IPS-NIHi11 (cell line): ENCODE measurements at places on chromosomes 6 and 20.

DNA sequence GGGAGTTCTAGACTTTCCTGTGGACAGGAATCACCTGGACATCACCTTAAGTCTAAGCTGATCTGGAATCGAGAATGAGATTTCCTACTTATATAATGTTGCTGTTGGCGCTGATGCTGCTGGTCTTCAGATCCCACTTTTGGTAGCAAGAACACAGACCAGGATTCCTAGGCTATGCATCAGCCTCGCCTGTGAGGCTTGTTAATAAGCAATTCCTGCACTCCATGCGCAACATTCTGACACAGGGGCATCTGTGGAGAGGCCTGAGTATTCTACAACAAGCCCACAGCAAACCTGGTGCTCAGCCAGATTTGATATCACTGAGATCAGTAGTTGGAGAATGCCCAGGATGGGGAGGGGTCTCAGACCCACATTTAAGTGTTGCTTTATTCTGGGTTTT, 52.0 kb upstream of the TRIM26 start:
- DNase-seq: no peak

DNA sequence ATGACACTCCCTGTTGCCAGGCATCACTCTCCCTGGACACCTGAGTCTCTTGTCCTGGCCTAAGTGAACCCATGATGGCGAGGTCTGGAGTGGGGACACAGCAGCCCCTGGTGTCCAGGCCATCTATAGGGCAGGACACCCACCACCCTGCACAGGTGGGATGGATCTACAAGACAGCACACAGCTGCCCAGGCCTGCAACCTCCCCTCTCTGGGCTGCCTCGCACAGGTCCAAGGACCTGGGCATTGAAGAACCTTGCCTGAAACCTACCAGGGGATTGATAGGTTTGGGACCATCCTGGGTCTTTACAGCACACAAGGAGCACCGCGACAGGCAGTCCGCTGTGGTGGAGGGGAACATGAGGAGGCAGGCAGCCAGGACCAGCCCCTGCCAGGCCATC, 11.2 kb downstream of the PDYN start:
- DNase-seq: no peak

DNA sequence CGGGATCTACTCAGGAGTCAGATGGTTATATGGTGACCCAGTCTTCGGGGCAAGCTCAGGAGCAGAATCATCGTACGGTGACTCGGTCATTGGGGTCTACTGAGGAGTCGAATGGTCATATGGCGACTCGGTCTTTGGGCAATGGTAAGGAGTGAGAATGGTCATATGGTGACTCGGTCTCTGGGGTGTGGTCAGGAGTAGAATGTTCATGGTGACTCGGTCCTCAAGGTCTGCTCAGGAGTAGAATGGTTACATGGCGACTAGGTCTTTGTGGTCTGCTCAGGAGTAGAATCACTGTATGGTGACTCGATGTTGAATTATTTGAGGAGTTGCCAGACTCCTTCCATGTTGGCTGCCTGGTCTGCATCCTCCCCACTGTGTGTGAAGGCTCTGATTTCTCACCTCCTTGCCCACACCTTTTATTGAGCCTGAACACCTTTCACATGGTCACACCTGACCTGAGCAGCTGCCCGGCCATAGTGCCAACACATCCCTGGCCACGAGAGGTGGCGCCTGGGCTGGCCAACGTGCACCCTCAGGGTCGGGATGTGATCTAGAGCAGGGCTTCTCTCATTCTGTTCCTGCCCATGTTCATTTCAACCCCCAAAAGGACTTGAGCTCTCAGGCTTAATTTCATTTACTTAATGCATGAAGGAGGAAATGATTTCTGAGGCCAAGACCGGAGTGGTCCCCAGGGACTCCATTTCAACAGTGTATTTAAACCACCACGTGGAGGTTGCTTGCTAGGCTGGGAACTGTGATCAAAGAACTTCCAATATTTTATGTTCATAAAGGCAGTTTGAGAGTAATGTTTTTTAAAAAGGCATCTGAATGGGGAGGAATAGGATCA, 119.5 kb downstream of the PHACTR3 start:
- DNase-seq: no peak

DNA sequence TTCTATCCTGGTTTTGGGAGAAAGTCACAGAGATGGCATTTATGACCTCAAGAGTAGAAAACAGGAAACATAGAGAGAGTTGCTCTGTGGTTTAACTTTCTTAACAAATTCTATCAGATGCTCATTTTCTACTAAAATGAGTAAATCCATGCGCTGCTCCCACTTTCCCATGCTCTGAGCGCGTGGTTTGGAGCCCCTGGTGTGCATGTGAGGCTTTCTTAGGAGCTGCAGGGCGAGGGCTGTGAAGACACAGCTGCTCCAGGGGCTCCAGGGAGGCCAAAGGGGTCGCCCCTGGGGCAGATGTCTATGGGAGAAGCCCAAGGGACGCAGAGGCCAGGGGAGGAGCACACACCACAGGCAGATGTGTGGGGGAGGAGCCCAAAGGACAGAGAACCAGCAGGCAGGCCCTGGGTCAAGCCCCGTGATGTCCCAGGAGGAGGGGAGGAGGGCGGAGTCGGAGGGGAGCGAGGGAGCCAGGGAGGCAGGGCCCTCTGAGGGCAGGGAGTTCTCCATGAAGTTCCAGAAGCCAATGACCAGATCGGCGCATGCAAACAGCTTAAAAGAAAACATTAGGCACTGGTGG, 122.9 kb downstream of the IRF4 start:
- DNase-seq: peak; percentile 41

- no peak for DNase-seq
Measured at GRCh38 chr6:105797983-105798453, 288.1 kb upstream of the PRDM1 start.

- no peak for DNase-seq
Measured at GRCh38 chr6:36514554-36515456, 32.5 kb downstream of the STK38 start.

- DNase-seq: no peak
Measured at GRCh38 chr6:105593805-105594671, 191.2 kb upstream of the PREP start.

- DNase-seq: no peak
Measured at GRCh38 chr6:153251326-153251725, 120.2 kb upstream of the RGS17 start.

GRCh38 chr20:20413810-20414281, 45.9 kb downstream of the INSM1 start:
- DNase-seq: no peak

DNA sequence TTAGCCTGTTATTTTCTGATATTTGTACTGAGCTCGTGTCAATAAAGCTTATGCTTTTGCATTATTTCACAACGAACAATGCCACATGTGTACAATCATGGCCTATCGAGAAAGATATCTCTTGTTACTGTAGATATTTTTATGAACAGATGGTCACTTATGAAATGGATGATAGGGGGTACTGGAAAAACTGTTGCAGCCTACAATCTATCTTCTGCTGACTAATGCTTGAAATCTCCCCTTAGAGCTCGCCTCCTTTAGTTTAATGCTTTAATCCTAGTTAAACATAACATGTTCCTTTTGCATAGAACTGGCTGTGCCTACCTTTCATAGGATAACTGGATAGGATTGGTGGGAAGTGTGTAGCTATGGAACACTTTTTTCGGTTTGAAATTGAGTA, 296.2 kb downstream of the FARS2 start:
- no peak for DNase-seq

- DNase-seq: peak; percentile 78
Measured at GRCh38 chr20:36754656-36755222, 8.8 kb upstream of the NDRG3 start.

DNA sequence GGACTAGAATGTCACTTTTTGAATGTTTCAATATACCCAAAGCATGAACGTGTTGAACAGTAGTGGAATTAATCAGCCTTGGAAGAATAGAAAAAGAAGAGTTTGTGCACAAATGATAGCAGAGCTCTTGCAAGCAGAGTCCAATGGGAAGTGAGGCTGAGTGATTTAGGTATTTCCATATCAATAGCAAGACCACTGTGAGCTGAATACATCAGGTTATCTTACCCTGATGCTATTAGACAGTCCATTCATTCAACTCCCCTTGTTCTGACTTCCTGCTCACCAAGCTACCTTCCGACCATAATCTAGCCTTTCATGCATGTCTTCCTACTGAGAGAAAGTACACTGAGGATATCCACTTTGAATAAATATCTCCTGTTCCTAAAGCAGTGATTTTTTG, 349.2 kb upstream of the RNF217 start:
- DNase-seq: peak; percentile 7

DNA sequence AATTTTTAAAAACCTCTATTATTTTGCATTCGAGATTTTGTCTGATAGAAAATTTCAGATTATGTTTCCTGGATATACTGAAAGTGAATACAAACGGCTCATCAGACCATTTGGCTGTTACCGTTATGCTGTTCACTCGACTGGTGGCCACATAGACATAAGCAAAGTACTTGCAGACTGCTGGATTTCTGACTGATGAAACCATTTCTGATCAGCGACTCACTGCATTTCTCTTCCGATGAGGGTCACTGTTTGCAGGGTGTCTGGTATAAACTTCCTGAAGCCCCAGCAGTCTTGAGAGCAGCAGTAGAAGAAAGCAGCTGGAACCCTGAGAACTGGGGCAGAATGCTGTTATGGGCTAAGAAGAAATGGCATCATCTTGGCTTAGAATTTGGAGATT, 17.7 kb downstream of the SNX9 start:
- no peak for DNase-seq

DNA sequence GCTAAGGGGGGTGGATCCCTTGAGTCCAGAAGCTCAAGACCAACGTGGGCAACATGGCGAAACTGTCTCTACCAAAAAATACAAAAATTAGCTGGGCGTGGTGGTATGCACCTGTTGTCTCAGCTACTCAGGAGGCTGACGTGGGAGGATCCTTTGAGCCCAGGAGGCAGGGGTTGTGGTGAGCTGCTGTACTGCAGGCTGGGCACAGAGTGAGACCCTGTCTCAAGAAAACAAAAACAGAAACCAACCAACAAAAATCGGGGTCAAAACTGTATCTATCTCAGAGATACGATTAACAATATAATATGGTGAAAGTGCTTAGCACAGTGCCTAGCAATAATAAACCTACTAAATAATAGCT, 20.7 kb upstream of the BCAS1 start:
- no peak for DNase-seq

- DNase-seq: no peak
Measured at GRCh38 chr6:109048176-109048575, 46.5 kb downstream of the SESN1 start.

DNA sequence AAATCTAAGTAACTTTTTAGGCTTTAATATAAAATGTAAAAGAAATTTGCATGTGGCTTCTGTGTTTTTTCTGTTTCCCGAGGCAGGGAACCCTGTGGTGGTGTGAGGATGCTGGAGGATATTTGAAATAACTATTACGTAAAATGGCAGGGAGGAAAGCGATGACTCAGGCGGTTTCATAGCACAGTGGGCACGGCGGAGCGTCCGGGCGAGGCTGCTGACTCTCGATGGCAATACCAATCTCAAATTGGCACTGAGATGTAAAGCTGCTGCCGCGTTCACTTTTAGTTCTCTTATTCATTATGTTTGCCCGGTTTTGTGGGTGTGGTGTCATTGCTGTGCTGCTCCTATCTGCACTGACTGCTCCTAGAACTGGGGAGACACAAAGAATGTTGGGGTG, 254.3 kb downstream of the THBS2 start:
- no peak for DNase-seq

DNA sequence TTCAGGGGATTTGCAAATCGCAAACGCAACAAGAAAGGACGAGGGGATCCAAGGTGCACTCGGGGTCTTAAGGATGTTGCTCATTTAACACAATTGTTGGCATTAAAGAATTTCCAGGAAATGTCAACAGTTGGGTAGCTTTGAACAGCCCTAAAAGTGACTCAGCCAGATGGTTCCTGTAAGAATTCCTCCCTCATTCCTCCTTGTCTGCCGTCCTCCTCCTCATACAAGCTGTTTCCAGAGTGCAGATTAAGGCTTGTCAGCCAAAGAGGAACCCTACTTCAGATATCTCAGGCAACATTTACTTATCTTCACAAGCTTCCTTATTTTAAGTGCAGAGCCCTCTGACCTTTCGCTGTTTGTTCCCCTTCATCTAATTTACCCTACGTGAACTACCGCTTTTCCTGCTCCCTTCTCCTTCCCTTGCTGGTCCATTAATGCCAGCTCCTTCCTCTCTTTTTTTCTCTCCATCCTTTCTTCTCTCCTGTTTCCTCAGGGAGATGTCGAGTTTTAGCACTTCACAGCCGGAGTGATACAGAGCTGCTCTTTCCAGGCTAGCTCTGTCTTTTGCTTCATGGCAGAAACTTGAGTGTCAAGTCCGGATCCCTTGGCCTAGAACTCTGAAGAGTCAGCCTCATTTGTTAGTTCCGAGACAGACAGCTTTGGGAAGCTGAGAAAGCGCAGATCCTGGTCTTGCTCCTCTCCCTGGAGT, 26.1 kb upstream of the TBC1D7 start:
- no peak for DNase-seq

DNA sequence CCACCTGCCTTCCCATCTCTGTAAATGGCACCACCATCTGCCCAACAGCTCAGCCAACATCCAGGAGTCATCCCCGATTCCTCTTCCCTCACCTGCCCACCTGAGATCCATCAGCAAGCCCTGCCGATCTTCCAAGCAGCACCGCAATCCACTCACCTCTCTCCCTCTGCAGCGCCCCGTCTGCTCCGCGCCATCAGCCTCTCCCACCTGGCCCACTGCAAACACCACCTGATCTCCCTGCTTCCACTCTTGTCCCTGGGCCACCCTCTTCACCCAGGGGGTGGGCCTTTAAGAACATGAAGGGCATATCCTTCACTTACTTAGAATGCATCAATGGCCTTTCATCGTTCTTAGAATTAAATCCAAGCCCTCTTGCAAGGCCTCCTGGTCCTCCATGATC, 457.3 kb upstream of the SULF2 start:
- DNase-seq: no peak

GRCh38 chr20:51531141-51531710, 11.3 kb downstream of the NFATC2 start:
- no peak for DNase-seq

DNA sequence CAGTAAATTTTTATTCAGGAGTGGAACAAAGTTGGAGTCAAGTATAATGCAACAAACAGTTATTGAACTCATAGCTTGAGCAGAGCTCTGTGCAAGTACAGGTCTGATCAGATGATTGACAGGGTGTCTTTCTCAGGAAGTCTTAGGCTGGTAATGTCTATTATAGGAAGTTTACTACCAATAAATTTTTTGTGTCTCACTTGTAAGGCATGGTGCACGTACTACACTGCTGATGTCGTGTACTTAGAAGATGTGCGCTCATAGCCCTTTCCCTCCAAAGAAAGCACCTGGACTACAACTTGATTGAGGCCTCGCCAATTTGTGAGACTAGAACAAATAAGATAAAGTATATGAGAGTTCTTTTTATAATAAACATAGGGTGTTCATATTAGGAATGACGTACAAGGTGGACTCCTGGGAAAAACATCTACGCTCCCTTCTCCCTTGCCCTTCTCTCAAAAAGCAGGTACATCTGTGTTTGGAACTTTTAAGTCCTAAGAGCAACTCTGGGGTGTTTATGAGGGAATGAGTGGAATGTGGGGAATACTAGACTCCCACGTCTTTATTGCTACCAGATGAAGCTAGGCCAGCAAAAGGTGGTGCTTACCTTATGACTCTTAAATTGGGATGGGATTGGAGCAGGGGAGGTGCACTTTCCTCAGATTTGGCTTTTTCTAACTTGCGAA, 1.5 kb downstream of the NDUFAF5 start:
- no peak for DNase-seq
